ENCODE measurements at places on chromosomes 3 and 15.

- no peak for DNase-seq
Observed at GRCh38 chr3:153463895-153464294, 301.9 kb downstream of the RAP2B start.

GRCh38 chr15:55532944-55533343 lies 24.9 kb upstream of the DNAAF4 start:
- no peak for DNase-seq

GRCh38 chr15:99452728-99453636 lies 112.8 kb upstream of the MEF2A start:
- DNase-seq, result no peak

DNA sequence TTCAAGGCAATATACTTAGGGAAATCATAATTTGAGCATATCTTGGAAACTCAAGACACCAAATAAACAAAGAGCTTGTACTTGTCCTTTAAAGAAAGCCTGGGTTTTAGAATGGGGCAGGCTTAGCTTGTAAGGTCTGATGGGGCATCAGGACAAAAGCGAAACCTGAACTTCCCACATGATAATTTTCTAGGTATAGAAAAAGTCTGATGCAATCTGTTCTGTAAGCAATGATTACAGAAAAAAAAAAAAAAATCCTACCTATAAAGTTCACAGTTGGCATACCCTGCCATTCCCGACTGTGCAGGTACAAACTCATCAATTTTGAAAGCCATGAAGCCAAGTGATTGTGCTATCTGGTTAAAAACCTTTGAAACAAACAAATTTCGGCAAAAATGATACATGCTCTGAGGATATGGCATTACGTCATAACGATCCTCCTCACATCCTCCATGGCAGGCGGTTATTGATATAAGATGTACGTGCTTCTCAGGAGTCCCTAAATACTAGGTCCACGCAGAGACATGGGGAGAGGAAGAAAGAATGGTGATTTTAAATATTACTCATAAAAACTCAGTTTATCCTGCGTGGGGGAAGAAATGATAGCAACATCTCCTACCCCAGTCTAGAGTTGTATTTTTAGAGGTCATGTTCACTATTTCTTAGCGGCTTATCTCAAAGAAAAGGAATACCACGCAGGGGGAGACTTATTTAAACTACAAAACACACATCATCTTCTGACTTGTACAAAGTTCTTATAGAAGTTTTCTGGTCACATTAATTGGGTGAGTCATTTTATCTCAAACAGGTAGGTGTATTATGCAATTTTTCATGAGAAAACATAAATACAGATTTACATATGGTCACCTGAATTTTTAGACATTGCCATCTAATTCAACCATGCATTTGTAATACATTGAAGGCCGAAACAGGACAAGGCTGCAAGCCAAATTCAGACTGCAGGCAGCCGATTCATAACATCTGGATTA lies 27.0 kb downstream of the MB21D2 start:
- no peak for DNase-seq

DNA sequence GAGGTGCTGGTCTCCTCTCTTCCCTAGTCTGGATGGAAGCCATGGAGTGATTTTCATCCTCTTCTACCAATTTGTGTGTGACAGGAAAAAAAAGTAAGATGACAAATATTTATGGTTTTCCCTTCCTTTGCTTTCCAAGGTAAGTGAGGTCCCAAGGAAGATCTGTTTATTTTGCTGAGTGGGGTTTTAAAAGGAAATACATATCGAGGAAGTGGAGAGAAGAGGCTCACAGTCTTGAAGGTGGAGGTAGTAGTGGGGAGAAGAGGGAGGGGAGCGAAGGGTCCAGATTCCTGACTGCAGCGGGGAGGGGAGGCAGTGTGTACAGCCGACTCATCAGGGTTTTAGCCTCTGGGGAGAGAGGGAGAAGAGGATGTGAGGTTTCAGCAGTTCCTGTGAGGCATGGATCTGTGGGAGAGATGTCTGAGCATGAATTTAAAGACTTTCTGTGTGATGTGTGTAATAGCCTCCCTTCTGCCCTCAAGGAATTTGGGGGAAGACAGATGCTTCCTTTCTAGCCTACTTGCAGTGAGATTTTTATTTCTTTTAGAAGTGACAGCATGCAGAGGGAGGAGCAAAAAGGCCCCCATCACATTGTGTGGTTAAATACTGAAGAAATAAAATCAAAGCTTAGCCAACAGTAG lies 272.4 kb downstream of the THRB start:
- no peak for DNase-seq

DNA sequence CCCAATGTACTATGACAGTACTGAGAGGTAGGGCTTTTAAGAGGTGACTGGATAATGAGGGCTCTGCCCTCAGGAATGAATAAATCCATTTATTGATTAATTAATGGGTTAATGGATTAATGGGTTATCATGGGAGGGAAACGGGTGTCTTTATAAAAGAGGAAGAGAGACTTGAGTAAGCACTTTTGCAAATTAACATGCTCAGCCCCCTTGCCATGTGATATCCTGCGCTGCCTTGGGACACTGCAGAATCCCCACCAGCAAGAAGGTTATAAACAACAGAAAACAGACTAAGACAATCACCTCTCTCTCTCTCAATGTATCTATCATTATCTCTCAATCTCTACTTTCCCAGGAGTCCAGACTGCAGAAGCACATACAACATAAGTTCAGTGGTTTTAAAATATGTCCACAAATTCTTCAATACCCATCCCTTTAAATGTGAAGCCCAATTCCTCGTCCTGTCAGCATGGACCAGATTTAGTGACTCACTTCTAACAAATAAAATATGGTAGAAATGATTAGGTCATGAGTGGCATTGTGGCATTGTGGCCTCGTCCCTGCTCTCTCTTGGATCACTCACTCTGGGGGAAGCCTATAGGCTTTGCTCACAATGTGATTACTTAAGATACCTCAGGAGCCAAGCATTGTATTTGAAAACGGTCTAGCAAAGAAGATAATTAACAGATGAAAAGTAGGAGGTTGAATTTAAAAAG lies 40.0 kb upstream of the IL12A start:
- DNase-seq, result no peak

GRCh38 chr3:124584552-124585391 lies 145.5 kb upstream of the UMPS start:
- peak; percentile 11 for DNase-seq

GRCh38 chr3:77795013-77795412 lies 755.1 kb downstream of the ROBO2 start:
- no peak for DNase-seq

DNA sequence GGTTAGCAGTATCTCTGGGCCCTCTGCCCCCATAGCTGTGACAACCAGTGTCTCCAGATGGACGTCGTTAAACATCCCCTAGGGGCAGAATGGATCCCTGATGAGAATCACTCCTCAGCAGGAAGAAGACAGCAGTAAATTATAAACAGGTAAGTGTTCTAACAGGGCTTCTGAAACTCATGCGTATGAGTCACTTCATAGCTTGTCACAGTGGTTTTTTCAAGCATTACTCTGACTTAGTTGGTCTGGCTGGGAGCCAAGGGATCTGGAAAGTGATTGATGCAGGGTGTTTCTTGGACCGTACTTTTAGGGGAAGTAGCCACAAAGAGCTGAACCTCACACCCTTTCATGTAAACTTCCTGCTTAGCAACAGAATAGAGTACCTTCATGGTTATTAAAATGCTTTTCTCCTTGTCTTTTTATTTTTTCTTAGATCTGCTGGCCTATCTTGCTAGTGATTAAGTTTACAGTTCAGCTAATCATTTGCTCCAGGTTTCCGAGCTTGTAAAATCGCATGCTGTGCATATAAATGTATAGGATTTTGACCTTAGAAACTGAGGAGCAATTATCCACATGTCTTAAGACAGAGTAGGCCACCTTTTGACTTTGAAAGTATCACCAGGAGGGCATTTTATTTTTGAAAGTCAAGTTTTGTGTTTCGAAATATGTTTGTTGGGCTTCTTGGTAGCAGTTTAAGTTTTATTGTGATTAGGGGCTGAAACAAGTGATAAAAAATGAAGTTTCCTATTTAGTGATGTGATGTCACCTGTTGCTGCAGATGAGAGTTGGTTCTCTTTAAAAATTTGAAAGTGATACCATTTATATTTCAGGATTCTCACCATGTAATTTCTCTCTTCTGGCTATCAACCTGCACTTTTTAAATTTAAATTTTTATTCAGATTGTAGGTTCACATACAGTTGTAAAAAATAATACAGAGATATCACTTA lies 333.9 kb downstream of the PTPRG start:
- DNase-seq, result peak; percentile 1

- no peak for DNase-seq
Observed at GRCh38 chr3:152745646-152746045, 89.3 kb upstream of the P2RY1 start.

GRCh38 chr3:70614111-70614510 lies 301.7 kb upstream of the MDFIC2 start:
- DNase-seq, result no peak

DNA sequence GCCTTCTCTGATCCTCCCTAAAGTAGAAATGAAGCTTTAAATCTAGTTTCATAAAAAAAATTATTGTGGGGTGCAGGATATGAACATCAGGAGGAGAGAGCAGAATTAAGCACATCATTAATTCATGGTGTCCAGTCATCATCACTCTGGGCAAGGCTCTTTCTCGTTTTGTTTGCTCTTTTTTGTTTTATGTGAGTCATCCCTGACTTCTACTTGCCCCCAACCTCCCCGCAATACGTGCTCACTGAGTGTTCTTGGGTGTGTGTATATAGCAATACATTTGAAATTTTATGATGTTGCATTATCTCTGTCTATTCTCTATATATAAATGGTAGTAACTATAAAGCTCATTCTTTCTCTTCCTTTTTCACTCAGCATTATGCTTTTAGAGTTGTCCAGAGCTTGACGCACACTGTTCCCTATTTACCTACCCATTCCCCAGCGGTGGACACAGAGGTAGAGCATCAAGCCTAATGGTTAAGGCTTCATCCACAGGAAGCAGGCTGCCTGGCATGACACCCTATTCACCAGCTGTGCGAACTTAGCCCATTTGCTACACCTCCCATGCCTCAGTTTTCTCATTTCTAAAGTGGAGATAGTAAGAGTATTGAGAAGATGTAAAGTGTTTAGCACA lies 72.3 kb downstream of the CD200R1L start:
- DNase-seq, result no peak

DNA sequence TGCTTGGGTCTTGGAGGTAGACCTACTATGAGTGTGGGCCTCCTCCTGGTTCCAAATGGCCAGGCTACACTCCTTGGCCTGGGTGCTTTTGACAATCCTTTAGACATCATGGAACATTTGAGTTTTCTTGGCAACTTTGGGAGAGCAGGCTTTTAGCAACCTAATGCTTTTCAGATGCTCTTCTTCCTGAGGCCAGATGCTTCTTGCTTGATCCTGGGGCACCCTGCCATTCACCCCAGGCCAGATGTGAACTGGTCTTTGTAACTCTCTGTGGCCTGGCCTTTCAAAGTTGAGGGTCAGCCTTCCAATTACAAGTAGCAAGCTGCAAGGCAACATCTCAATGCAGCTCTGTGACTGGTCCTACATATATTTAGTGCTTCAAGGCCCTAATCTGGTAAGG lies 40.5 kb downstream of the RTP1 start:
- DNase-seq, result no peak

GRCh38 chr3:159936541-159936940 lies 52.1 kb upstream of the IL12A start:
- DNase-seq, result no peak

DNA sequence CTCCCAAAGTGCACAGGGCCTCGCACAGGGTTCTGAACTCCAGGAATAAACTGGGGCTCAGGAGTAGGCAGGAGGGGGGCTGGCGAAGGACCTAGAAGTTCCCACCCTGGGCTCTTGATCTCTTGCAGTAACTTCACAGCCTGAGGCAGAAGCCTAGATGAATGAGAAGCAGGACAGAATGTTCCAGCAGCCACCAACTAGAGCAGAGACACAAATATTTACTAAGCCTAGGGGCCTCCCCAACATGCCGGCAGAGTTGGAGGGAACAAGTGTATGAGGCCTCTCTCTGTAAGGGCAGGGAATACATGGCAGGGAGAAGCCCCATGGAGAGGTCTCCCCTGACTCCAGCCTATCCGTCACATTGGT lies 25.3 kb upstream of the C15orf39 start:
- DNase-seq, result no peak

DNA sequence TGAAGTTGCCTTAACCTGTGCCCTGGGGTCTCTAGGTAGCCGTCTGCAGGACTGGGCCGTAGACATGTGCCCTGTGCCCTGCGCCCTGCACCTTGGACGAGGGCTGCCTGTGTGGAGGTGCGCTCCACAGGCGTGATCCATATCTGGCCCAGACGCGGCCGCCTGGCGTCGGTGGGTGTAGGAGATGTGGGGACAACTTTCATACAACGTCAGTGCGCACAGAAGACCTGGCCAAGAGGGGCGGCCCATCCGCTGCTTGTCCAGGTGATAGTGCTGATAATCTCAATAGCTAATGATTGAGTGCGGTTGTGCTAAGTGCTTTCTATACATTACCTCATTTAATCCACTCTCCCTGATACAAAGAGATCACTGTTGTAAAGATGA lies 665 bp upstream of the RASGRP1 start:
- DNase-seq, result peak; percentile 15

DNA sequence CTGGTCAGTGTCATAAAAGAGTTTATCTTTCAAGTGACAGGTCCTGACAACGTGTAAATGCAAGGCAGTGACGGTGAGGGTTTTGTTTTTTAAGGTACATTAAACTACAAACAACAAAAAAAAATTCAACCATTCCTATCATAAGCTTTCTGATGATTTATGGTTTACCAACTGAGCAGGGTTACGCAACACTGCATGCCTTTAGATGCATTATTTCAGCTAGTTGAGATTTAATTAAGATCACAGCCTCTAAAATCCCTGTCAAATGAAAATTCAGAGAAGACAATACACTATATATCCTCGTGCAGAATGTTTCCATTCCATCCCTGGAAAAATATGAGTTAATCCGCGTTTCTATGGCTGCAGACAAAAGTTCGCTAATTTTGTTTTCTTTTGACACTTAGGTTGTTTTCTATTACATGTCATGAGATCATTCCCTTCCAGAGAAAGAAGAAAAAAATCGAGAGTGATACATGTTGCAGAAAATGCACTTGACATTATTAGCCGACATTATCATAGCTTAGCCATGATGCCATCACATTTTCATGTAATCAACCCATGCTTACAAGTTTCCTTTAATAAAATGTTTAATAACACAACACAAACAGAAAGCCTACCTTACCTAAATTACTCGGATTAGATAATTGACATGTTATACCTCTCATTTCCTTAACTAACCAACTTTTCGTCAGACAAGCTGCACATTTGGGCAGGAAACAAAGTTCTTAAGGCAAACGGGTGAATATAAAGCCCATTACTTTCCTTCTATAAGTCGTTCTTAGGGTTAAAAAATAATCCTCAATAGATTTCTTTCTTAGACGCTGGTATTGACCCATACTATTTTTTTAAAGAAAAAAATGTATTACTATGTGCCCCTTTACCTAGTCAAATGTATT lies 521.2 kb downstream of the FOXP1 start:
- DNase-seq, result no peak

GRCh38 chr3:113266738-113267137 lies 55.4 kb downstream of the BOC start:
- DNase-seq, result no peak

DNA sequence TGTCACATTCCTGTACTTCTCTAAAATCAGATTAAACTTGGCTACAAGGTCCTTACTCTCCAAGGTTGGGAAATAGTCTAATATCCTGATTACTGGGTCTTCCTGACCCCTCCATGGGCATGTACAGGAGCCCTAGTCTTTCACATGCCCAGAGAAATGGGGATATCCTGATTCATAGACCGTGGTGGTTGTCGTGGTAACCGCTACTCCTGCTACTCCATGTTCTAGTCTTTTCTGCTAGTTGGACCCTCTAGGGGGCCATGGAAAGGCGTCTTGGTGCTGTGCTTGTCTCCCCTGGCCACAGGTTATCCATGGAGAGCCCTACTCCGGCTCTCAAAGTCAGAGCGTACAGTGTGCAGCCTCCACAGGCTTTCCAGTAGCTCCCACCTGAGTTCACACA lies 13.1 kb upstream of the ZBTB38 start:
- DNase-seq, result no peak

Measured in activated CD4-positive, alpha-beta T cell treated with anti-CD3 and anti-CD28 coated beads, Interleukin-2, amount 50 U/mL, for 4 hours (primary cell).